ENCODE measurements at places on chromosomes 5 and 9.
A peak's percentile ranks its signal among the peaks of the same experiment; 100 is the strongest.

GRCh38 chr5:31523041-31523440 is 8.9 kb downstream of the DROSHA start:
- no peak for DNase-seq

DNA sequence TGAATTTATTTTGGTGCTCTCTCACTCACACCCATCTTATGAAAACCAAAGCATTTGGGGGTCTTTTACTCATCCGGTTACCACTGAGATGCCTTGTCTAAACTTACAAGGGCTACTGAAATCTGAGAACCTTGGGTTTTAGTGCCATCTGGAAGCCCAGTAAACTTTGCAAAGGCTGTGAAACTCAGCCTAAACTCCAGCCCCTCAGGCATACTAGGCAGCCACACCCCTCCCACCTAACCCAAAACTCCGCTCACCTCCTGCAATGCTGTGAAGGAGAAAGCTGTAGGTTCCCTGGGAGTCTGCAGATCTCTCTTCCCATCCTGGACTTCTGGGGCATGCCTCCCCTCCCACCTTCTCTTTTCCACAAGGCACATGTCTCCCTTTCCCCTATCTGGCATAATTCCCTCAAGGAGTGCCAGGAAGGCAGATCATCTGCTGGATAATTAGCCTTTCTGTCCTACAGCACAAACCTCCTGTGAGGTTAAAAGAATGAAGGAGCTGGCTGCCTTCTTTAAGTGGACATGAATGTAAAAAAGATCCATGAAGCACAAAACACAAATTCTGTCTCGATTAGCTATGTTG is 71.5 kb upstream of the ANXA1 start:
- no peak for DNase-seq

DNA sequence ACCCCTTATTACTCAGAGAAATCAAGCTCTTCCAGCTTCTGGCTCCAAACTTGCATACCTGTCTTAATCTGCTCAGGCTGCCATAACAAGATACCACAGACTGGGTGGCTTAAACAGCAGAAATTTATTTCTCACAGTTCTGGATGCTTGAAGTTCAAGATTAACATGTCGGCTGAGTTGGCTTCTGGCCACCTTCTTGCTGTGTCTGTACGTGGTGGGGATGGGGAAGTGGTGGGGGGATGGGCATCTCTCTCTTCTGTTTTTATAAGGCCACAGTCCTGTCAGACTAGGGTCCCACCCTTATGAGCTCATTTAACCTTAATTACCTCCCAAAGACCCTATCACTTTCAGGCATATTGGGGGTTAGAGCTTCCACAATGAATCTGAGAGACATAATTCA is 140.5 kb downstream of the SV2C start:
- no peak for DNase-seq

- DNase-seq = no peak
Measured at GRCh38 chr9:114507726-114508125, 2.5 kb upstream of the WHRN start.

- peak; percentile 89 for DNase-seq
Measured at GRCh38 chr5:119267958-119268386, 87.8 kb upstream of the TNFAIP8 start.

DNA sequence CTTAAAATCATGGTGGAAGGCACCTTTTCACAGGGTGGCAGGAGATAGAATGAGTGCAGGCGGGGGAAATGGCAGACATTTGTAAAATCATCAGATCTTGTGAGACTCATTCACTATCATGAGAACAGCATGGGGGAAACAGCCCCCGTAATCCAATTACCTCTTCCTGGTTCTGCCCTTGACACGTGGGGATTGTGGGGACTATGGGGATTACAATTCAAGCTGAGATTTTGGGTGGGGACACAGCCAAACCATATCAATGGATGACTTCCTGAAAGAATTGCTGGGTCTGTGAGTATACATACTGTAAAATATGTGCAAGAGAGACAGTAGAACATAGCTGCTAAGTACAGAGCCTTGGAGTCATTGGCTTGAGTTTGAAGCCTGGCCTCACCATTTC is 47.0 kb downstream of the KIAA1958 start:
- no peak for DNase-seq

DNA sequence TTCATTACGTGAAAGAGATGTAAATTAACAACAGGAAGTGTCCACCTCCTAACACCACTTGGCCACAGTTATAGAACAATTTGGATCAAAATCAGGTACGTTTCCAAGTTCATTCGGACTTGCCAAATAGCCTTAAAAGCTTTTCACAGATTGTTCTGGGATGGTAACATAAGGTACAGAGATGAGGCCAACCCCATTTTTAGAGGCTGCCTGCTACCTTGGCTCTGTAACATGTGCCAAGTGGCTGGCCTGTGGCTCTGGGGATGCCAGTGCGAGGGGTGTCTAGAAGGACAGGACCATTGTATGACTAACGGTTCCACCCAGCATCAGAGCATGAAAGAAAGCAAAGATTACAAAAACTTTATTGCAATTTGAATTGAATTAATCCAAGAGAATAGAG is 91.0 kb downstream of the LHFPL2 start:
- DNase-seq = no peak
